ENCODE measurements at places on chromosomes 2 and 18.

DNA sequence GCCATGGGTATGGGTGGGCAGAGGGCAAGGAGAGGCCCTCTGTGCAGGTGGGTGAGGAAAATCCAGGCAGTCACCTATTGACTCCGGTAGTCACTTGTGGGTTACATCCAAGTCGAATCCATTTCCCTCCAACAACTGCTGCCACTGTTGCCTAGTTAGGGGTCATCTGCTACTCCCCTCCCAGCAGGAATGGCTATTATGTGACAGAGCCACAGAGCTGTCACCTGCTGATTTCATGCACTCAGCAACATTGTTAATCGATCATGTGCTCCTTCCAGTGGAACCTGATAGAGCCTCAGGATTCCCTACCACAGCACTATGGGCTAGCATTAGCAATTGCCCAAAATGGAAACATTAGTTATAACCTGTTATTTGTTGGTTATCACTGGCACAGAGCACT is 31.4 kb downstream of the POLR1A start:
- no peak for DNase-seq

DNA sequence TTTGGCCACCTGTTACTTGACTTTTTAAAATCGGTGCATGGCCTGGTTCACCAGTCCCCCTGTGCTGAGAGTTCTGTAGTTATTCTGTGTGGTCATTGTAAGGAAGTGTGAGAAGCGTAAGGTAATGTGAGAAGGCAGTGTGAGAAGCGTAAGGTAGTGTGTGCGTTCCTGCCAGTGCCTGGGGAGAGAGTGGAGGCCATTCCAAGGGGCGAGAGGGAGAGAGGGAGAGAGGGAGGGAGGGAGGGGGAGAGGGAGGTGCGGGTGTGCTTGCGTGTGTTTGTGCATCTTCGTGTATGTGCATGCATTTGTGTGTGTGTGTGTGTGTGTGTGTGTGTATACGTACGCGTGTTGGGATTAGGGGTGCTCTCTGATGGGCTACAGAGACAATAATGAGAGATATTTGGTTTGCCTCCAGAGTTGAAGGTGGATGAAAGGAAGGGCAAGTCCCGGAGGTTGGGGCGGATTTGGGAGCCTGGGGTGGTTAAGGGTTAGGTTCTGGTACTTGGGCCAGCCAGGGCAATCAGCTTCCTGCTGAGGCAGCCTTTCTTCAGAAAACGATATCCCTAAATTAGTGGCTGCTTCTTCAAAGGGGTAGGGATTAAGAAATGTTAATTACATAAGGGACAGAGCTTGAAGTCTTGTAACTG is 53.7 kb downstream of the SGPP2 start:
- no peak for DNase-seq

DNA sequence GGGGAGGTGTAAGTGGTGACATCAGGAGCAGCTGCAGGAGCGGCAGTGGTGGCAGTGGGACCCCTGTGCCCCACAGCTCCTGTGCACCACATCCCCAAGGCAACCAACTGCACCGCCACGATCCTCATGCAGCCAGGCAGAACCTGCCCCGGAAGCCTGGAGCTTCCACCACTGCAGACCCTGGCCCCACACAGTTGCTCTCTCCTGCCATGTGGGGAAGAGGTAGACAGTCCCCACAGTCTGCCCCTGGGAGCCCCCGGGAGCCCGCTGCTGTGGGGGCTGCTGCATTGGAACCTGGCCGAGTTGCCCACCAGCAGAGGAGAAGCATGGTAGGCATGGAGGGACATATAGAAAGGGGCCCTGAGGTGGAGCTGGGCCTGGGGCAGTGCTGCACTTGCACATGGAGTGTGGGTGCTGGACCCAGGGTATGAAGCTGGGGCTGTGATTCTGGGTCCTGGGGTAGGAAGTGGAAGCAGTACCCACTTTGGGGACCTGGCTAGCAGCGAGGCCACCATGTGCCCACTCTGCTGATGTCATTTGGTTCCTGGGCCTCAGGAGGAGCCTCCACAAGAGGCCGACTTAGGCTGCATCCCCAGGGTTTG is 623.3 kb upstream of the LRRTM4 start:
- DNase-seq: no peak

GRCh38 chr18:74116633-74117554 is 30.7 kb downstream of the FBXO15 start:
- DNase-seq: no peak

DNA sequence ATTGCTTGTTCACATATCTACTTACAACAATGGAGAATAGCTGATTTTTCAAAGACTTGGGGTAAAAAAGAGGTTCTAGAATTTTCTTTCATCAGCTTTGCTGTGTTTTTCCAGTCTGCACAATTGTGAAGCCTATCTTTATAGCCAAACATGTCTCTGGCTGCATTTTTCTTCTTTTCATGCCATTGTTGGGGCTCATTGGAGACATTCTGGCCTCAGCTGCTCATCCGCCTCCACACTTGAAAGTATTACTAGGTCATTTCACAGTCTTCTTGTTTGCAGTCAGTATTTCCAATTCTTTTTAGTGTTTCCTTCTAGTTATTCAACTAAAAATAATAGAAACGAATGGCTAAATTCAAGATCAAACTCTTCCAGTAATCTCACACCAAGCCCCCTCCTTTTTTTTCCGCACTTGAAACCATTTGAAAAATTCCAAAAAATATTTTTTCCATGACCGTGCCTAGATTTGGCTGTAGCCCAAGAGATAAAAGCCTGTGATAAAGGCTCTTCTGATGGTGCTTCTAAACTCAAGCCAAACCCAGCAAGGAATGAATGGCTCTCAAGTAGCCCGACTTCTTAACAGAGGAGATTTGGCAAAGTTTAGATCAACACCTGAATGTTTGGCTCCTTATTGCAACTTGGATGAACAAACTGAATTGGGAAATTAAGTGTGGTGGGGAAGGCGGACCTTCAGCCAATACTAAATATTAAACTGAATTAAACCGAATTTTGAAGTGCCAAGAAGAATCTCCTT is 103.4 kb downstream of the NRP2 start:
- no peak for DNase-seq

- DNase-seq: no peak
These were observed 101.1 kb downstream of the LDLRAD4 start for GRCh38 chr18:13319629-13320028.

DNA sequence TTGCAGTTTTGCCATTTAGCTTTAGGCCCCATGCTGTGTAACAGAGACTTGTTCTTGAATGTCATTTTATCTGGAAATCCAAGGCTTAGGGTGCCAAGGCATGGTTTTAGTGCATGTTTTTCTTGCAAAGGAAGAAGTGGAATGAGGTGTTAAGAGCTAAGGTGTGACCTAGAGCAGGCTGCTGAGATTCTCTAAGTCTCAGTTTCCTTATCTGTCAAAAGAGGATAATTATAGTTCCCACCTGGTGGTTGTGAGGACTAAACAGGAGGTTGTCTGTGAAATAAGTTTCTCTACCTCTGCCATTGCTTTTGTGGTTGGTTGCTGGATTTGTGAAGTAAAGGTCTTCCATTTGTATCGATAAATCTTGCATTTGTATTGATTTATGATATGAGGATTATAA is 82.0 kb downstream of the TANC1 start:
- no peak for DNase-seq

DNA sequence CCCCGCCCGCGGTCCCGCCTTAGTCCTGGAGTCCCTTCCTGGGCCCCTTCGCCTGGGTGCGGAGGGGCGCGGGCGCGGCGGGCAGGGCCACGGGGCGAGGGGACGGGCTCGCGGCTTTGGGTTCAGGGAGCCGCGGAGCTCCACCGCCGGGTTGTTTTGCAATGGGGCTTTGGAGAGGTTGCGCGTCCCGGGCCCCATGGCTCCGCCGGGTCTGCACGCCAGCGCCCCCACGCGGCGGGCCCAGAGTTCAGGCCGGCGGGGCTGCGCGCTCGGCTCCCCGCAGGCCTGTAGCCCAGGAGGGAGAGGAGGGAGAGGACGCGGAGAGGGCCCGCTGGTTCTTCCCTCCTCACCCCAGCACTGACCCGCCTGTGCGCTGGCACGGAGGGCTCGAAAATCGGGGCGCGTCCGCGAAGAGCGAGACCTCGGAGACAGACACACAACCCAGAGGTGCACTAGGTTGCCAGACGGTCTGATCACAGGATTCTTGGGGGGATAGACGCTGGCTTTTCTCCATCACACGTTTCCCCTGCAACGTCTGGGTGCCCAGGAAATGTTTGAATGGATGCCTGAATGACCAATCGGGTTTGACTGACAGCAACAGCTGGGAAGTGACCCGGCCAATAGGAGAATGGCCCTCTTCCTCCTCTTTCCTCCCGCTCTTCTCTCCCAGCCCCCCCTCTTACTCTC is 4.9 kb upstream of the SIX2 start:
- DNase-seq: no peak

DNA sequence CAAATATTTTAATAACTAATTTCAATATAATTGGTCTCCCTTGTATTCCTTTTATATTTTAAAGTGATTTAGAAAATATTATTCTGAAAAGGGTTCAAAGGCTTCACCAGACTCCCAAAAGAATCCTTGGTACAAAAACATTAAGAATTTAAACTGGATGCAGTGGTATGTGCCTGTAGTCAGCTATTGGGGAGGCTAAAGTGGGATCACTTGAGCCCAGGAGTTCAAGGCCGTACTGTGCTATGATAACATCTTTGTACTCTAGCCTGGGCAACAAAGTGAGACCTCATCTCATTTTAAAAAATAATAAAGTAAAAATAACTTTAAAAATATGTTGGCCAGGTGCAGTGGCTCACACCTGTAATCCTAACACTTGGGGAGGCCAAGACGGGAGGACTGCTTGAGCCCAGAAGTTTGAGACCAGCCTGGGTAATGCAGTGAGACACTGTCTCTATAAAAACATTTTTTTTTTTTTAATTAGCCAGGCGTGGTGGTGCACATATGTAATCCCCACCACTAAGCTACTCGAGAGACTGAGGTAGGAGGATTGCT is 14.7 kb downstream of the NCL start:
- DNase-seq: no peak

DNA sequence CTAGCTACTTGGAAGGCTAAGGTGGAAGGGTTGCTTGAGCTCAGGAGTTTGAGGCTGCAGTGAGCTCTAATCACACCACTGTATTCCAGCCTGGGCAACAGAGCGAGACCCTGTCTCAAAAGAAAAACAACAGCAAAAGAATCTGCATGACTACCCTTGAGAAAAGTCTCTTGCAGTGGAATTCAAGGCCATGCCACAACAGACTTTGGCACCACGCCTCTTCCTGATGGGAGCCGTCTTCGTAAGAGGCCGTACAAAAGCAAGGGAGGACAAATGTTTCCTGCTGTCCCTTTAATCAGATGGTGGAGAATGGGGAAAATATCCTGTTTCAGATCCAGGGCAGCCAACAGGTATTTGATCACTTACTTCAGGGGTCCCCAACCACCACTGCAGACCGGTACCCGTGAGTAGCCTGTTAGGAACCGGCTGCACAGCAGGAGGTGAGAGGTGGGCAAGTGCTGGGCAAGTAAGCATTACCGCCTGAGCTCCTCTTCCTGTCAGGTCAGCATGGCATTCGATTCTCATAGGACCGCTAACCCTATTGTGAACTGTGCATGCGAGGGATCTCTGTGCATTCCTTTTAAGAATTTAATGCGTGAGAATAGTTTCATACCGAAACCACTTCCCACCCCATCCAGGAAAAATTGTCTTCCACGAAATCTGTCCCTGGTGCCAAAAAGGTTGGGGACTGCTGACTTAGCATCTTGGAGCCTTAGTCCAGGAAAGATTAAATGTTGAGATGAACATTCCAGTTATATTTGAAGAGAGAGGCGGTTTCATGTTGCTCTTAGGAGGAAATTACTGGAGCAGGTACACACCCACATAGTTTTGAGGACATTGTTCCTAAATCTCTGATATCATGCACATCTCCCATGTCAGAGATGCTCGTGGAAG is 94.4 kb upstream of the XPO1 start:
- DNase-seq: no peak

- no peak for DNase-seq
These were observed 2.2 kb downstream of the UBXN4 start for GRCh38 chr2:135743860-135744259.

GRCh38 chr2:6864923-6865345 is 773 bp downstream of the CMPK2 start:
- DNase-seq: no peak

All from stimulated activated naive B cell treated with anti-CD40 and anti-IgM and Interleukin-4, amounts not matched to agents 10 μg/mL and 1 μg/mL and 100 μg/mL, for 72 hours (primary cell).